GM23248 (cell line): ENCODE measurements at places on chromosomes 6 and 20. TPM values are rescaled to one million over a fixed set of nuclear protein-coding genes. Genes with fewer than 3 reads are reported as not detected.

GRCh38 chr6:147341486-147341885 is 137.3 kb downstream of the STXBP5 start:
- peaks cover 42% of the 10 kb centered on the region for H3K36me3 ChIP-seq
- H3K4me1 ChIP-seq: no peaks in the 10 kb centered on the region
- no peak overlapping the region for H3K4me3 ChIP-seq
- H3K27ac ChIP-seq: no peak overlapping the region

- H3K36me3 ChIP-seq: no peaks in the 10 kb centered on the region
- peaks cover 5% of the 10 kb centered on the region for H3K4me1 ChIP-seq
- H3K27ac ChIP-seq: no peak overlapping the region
- H3K27me3 ChIP-seq: peaks cover 6% of the 10 kb centered on the region
Measured at GRCh38 chr20:38859070-38859690, 53.7 kb downstream of the PPP1R16B start.

GRCh38 chr6:71457929-71458328 is 169.3 kb downstream of the OGFRL1 start:
- H3K4me1 ChIP-seq: peaks cover 13% of the 10 kb centered on the region
- DNase-seq: no peak
- H3K27me3 ChIP-seq: no peaks in the 10 kb centered on the region
- H3K4me3 ChIP-seq: no peak overlapping the region
- no peak overlapping the region for H3K27ac ChIP-seq

GRCh38 chr20:63635431-63636141 is 8.7 kb upstream of the GMEB2 start:
- no peak overlapping the region for H3K4me3 ChIP-seq
- no peak overlapping the region for H3K27ac ChIP-seq
- DNase-seq: no peak
- no peaks in the 10 kb centered on the region for H3K27me3 ChIP-seq
- peaks cover 16% of the 10 kb centered on the region for H3K4me1 ChIP-seq

DNA sequence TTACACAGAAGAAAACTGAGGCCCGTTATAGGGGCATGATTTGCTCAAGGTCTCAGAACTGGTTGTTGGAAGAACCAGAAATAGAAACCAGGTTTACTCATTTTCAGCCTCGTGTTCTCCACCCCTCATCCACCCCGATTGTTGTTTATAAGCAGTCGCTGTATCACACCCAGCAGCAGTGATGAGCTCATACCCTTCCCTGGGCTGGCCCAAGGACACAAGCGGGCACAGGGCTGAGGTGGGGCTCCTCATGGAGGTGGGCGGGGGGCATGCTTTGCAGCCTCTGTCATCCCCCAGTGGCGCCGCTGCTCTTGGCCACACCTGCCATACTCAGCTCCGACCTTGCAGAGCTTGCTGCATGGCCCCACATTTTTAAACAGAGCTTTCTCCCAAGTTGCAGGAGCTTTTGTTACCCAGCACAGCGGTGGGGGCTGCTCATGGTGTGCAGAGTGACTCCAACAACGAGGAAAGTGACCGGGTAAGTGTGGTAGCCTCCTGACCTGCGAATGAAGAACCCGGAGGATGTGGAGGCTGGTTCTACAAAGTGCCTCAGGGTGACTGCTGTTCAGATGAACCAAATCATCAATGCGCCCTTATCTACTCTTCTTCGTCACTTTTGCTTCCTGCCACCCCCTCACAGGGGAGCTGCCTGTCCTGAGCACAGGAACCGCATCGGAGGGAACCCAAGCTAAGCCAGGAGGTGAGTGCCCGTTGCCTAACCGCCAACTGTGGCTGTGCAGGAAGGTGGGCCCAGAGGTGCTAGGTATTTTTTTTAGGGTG is 43.6 kb upstream of the NKX2-2 start:
- H3K27ac ChIP-seq: no peak overlapping the region
- no peak for DNase-seq
- H3K4me1 ChIP-seq: no peaks in the 10 kb centered on the region

DNA sequence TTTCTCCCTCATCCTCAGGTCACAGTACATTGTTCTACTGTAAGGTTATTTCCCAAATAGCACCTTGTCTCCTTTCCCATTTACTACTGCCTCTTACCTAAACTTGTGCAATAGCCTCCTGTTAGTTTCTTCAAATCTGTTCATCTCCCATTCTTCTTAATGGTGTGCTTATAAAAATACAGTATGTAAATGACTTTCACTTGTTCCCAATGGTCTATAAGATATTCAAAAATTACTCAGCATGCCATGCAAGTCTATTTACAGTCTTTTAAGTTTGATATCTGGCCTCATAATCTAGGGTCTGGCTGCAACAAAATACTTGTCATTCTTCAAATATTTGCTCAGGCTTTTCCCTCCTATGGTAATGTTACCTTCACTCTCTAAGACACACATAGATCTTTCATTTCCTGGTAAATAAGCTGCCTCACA is 31.5 kb upstream of the RHAG start:
- H3K27ac ChIP-seq: no peak overlapping the region
- no peaks in the 10 kb centered on the region for H3K27me3 ChIP-seq
- DNase-seq: no peak
- no peak overlapping the region for H3K4me3 ChIP-seq
- H3K4me1 ChIP-seq: no peaks in the 10 kb centered on the region
- no peaks in the 10 kb centered on the region for H3K36me3 ChIP-seq

- no peak overlapping the region for H3K27ac ChIP-seq
- DNase-seq: no peak
- H3K27me3 ChIP-seq: no peaks in the 10 kb centered on the region
- peaks cover 25% of the 10 kb centered on the region for H3K4me1 ChIP-seq
Measured at GRCh38 chr6:169095153-169095552, 158.5 kb downstream of the THBS2 start.

DNA sequence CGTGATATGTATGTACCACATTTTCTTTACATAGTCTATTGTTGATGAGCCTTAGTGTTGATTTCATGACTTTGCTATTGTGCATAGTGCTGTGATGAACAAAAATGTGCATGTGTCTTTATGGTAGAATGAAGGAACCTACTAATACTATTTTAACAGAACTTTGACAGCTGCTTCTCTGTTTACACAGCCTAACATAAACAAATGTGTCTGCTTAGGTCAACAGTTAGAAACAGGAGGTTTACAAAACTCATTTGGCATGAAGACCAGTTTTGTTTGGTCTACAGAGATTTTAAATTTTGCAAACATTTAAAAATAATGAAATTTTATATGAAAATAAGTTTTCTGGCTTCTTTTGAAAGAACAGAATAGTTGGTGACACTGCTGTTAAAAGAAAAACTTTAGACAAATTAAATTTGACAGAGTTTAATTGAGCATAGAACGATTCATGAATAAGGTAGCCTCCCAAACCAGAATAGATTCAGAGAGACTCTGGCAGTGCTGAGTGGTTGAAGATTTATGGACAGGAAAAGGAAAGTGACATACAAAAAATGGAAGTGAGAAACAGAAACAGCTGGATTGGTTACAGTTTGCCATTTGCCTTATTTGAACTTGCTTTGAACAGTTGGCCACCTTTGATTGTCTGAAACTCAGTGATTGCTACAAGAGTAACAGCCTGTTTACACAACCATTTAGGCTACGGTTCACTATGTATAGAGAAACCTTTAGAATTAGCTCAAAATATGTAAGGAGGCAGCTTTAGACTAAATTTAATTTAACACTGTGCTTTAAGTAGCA is 715.8 kb upstream of the HS3ST5 start:
- H3K4me3 ChIP-seq: no peak overlapping the region
- H3K27me3 ChIP-seq: no peaks in the 10 kb centered on the region
- no peaks in the 10 kb centered on the region for H3K4me1 ChIP-seq
- H3K36me3 ChIP-seq: no peaks in the 10 kb centered on the region
- no peak for DNase-seq

DNA sequence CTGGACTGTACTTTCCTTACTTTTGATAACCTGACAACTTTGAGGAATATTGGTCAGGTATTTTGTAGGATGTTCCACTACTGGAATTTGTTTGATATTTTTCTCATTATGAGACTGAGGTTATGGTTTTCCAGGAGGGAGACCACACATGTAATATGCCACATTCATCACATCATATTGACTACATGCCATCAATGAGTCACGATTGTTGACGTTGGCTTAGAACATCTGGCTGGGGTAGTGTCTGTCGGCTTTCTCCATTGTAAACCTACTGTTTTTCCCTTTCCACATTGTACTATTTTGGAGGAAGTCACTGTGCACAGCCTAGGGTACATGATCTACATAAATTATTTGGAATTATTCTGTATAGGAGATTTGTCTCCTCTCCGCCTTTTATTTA is 1.4 kb upstream of the STX11 start:
- no peaks in the 10 kb centered on the region for H3K36me3 ChIP-seq
- no peak overlapping the region for H3K4me3 ChIP-seq
- H3K27me3 ChIP-seq: no peaks in the 10 kb centered on the region
- DNase-seq: peak; percentile 19
- H3K27ac ChIP-seq: no peak overlapping the region

GRCh38 chr20:41135187-41135887 is 2.0 kb upstream of the PLCG1 start:
- peak; percentile 41 for DNase-seq
- H3K27ac ChIP-seq: no peak overlapping the region
- H3K4me3 ChIP-seq: no peak overlapping the region

GRCh38 chr6:34610819-34611477 is 54.8 kb upstream of the SPDEF start:
- no peak overlapping the region for H3K27ac ChIP-seq
- no peak overlapping the region for H3K4me3 ChIP-seq
- peaks cover 19% of the 10 kb centered on the region for H3K4me1 ChIP-seq
- peak; percentile 90 for DNase-seq
- no peaks in the 10 kb centered on the region for H3K27me3 ChIP-seq

- no peak for DNase-seq
- no peak overlapping the region for H3K27ac ChIP-seq
- H3K36me3 ChIP-seq: no peaks in the 10 kb centered on the region
- no peak overlapping the region for H3K4me3 ChIP-seq
Measured at GRCh38 chr6:122558080-122558479, 52.1 kb upstream of the PKIB start.

GRCh38 chr20:54218470-54218869 is 10.6 kb downstream of the PFDN4 start:
- no peak overlapping the region for H3K27ac ChIP-seq
- no peak overlapping the region for H3K4me3 ChIP-seq

- H3K4me1 ChIP-seq: no peaks in the 10 kb centered on the region
- no peak overlapping the region for H3K4me3 ChIP-seq
- H3K27ac ChIP-seq: no peak overlapping the region
- peaks cover 14% of the 10 kb centered on the region for H3K27me3 ChIP-seq
- DNase-seq: no peak
Measured at GRCh38 chr20:58826271-58826670, 24.4 kb downstream of the GNAS-AS1 start.

- no peak overlapping the region for H3K4me3 ChIP-seq
- no peak for DNase-seq
- H3K36me3 ChIP-seq: peaks cover 44% of the 10 kb centered on the region
- H3K27me3 ChIP-seq: no peaks in the 10 kb centered on the region
Measured at GRCh38 chr20:6036213-6036612, 17.6 kb downstream of the LRRN4 start.

DNA sequence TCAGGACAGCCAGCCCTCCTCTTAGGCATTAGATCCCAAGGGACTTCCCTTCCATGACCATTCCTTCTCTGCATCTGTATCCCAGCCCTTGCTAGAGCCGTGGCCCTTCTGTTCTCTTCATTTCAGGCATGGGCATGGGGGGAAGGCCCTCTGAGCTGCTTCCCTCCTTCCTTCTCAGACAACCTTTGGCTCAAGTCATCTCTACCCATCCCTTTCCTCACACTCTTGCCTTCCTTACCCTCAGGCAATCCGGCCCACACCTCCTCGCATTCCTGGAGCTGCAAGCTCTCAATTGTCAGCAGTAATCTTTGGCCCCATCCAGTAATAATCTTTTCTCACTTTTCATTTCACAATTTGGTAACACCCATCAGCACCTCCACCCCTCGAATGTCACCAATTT is 426.9 kb upstream of the JARID2 start:
- H3K4me3 ChIP-seq: no peak overlapping the region
- H3K4me1 ChIP-seq: peaks cover 21% of the 10 kb centered on the region
- no peak overlapping the region for H3K27ac ChIP-seq
- no peaks in the 10 kb centered on the region for H3K36me3 ChIP-seq

DNA sequence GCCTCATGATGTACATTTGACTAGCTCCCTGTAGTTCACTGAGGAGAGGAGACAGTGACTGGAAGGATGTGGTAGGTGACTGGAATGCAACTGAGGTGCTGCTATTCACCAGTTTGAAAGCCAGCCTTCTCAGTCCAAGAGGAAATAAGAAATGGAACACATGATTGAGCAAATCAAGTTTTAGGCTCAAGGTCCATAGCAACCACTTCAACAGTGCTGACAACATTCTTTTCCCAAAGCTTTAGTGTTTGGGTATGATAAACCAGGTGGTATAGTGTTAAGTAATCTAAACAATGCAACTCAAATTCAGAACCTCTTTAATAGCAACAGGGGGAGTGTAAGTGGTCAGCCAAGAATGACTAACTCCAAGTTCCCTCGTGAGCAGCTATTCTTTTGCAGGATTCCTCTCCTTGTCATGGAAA is 9.2 kb downstream of the ZHX3 start:
- H3K4me3 ChIP-seq: 0 out of 2 replicates have a peak overlapping the region, but pooled peaks have one; percentile 11
- H3K27ac ChIP-seq: peak overlapping the region; percentile 89
- DNase-seq: peak; percentile 86
- H3K4me1 ChIP-seq: peaks cover 35% of the 10 kb centered on the region

DNA sequence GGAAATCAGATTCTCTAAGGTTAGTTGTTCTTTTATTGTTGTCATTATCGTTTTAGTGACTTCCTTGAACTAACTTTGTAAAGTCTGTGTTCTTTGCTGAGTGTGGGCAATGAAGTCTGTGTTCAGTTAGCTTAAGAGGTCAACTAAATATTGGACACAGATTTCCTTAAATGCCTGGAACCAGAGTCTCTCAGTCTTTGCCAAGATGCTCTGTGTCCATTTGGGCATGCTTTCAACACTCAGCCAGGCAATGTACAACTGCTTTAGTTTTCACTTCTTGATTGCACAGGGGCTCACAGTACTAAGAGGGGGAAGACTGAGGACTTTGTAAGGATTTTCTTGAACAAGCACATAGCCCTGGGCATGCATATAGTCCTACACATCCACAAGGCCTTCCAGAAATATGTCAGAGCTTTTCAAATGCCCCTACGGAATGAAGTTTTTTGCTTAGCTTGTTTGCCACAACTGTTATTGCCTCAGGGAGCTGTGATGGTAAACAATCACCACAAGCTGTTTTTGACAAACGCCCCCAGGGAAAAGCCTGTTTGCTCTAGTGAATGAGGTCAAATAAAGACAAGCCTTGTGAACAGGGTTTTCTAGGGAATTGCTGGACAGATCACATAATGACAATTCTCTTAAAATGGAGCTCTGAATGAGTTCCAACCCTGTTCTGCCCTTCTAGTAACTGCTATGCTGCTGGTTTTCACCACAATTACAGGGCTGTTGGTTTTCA is 82.5 kb downstream of the B3GAT2 start:
- no peak overlapping the region for H3K27ac ChIP-seq
- no peaks in the 10 kb centered on the region for H3K4me1 ChIP-seq
- DNase-seq: no peak
- no peak overlapping the region for H3K4me3 ChIP-seq
- H3K27me3 ChIP-seq: 0 out of 2 replicates have a peak, but pooled peaks cover 8% of the 10 kb centered on the region

GRCh38 chr20:35281506-35282101 is 3.0 kb downstream of the EIF6 start:
- peaks cover 9% of the 10 kb centered on the region for H3K4me1 ChIP-seq
- peaks cover 9% of the 10 kb centered on the region; the same call in 1 of the 2 replicates for H3K36me3 ChIP-seq
- no peak overlapping the region for H3K27ac ChIP-seq

PNLDC1 gene
- total RNA-seq: not detected in 2 replicates

STX11 gene
- 1.1 and 2.8 TPM in 2 replicates for total RNA-seq

COL21A1 gene
- 0.11 TPM in 1 of 2 replicates, not detected in the other for total RNA-seq

CTAGE9 gene
- total RNA-seq: not detected in 2 replicates
